ENCODE measurements at places on chromosomes 7 and 10.

GRCh38 chr10:129964611-129965424 lies 744 bp upstream of the EBF3 start:
- DNase-seq = no peak

- DNase-seq = no peak
Measured at GRCh38 chr7:110944448-110944847, 146.5 kb upstream of the LRRN3 start.

GRCh38 chr10:74822101-74822500 lies 4.3 kb upstream of the KAT6B start:
- no peak for DNase-seq

DNA sequence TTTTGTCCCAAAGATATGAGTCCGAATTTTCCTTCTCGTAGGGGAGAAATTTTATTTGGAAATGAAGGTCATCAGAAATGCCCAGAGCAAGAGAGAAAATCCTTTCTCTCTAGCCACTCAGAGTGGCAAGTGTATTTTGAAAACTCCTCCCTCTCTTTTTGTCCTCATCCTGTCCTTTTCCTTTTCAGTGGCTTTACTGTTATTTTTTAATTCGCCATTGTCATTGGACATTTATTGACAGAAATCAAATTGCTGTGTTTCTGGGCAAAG lies 39.6 kb downstream of the TET1 start:
- no peak for DNase-seq

DNA sequence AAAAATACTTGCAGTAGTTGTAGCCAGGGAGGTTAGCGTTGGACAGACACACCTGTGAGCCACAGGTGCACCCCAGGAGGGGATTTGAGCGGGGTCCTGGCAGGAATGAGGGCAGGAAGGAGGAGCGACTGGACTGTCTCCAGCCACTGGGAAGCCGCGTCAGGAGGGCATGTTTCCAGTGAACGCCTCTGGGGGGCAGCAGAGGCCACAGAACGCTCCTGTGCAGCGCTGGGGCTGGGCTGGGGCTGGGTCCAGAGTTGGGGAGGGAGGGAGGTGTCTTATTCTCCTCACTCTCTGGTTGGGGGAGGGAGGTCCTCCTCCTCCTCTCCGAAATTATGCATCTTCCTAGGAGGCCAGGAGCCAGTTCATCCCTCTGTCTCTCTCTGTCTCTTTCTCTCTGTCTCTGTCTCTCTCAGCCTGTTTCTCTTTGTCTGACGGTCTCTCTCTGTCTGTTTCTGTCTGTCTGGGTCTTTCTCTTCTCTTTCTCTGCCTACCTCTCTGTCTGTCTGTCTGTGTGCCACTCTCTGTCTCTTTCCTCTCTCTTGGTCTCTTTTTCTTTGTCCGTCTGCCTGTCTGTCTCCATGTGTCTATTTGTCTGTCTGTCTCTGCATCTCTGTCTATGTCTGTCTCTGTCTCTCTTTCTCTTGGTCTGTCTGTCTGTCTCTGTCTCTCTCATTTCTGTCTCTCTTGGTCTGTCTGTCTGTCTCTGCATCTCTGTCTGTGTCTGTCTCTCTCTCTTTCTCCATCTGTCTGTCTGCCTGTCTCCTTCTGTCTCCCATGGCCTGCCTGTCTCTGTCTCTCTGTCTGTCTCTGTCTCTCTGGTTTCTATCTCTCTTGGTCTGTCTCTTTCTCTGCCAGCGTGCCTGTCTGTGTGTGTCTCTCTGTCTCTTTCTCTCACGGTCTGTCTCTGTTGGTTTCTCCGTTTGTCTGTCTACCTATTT lies 9.9 kb upstream of the PSMG3 start:
- DNase-seq = peak; percentile 96
